Pulmonary artery endothelial cell (primary cell): ENCODE measurements at places on chromosomes 3 and 15. TPM values are rescaled to one million over a fixed set of nuclear protein-coding genes. Genes with fewer than 3 reads are reported as not detected.

- no peak for DNase-seq
Observed at GRCh38 chr3:84194029-84194428, 764.8 kb upstream of the CADM2 start.

The CFAP91 gene
- 0.14 and 0.92 TPM in 2 replicates for total RNA-seq

DNA sequence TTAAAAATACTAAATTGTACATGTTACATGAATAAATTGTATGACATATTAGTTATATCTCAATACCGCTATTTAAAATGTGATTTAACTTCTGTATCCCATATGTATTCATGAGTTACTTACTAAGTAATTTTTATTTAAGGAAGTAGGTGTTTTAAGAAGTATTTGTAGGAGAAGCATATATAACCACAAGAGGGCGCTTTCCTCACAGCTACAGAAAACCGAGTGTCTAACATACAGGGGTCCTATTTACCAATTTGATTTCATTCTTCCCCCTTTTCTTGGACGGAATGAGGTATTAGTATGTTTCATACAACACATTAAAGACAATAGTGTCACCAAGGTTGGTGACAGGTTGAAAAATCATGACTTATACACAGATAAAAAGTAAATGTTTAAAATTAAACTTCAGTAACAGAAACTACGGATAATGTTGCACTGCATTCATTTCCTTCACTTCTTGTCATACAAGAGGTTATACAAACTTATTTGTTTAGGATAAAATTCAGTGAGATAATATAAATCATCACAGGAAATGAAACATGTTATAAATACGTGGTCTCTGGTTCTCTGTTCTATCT lies 253.6 kb downstream of the MAGI1 start:
- peak; percentile 45 for DNase-seq

DNA sequence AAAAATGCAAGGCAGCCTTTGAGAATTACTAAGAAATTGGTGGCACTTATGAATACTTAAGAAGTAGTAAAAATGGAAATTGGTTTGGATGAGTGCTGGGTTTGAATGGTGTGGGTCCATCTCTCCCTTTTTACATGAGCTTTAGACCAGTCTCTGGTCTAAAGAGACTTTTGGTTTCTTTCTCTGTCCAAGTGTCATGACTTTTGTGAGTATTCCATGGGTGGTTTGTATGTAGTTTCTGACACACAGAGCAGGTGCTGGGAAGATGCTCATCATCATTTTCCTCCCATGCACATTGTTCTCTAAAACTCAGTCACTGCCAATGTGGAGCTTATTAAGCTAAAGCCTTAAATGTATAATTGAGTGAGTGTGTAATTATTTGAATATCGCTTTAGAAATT lies 63.5 kb downstream of the KAT2B start:
- no peak for DNase-seq

DNA sequence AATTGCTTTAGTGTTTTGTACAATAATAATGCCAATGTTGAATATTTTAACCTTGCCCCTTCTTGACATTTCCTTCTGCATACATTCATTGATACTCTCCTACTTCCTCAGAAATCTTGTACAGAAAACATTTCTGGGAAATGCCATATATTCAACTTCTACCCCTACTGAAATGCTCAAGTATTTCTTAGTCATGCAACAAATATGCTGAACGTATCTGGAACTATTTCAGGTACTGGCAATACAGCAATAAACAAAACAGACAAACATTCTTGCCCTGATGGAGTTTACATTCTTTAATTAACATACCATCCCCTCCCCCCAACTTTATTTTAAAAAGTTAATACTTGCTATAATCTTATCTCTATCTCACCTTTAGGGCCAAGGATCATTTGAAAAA lies 147.2 kb downstream of the STAG1 start:
- DNase-seq, result no peak

GRCh38 chr3:111721747-111722146 lies 126.6 kb upstream of the ZBED2 start:
- DNase-seq, result no peak

GRCh38 chr15:67884514-67885174 lies 44.8 kb upstream of the RNU6-1 start:
- no peak for DNase-seq

DNA sequence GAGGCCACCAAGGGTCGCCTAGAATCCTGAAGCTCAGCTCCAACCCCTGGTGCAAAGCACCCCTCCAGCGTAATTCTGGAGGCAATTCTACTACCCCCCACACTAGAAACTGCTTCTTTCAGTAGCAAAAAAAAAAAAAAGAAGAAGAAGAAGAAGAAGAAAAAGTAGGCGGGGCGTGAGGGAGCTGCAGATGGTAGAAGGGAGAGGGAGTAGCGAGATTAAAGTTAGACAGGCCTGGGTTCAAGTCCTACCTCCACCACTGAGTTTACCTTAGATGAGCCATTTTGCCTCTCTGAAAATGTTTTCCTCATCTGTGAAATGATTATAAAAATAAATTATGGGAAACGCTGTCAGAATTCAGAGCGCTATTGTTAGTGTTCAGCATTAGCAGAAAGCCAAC lies 913 bp downstream of the FAM174B start:
- DNase-seq, result no peak

GRCh38 chr3:187919048-187919447 lies 173.8 kb upstream of the BCL6 start:
- no peak for DNase-seq

DNA sequence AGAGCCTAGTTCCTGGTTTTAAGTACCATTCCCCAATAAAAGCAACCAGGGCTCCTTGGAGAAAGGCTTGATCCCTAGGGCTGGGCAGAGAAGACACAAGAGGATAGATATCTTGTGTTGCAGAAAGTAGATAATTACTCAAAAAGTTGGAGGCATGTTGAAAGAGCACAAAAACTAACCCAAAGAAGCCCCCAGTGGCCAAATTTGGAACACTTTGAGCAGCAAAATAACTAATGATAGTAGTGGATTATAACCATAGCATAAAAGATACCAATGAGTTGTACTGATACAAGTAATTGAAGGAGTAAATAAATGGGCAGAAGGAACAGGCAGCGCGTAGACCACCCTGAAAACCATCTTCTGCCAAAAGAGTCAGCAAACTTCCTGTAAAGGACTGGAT lies 12.0 kb downstream of the EXOSC7 start:
- no peak for DNase-seq

DNA sequence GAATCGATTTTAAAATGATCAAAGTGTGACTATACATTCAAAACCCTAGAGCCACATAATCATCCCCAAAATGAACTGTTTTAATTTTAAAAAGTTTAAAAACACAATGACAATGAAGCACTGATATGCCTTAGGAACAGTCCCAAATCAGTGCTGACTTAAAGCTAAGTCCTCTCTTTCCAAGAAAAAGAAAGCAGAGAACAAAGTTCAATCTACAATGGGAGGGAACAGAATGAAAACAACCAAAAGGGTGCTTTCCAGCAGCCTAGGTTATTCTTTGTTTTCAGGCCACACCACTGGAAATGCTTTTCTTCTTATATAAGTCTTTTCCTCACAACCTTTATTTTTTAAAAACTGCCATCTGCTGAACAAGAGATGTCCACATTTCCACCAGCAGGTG lies 7.2 kb upstream of the STIMATE start:
- DNase-seq, result no peak

DNA sequence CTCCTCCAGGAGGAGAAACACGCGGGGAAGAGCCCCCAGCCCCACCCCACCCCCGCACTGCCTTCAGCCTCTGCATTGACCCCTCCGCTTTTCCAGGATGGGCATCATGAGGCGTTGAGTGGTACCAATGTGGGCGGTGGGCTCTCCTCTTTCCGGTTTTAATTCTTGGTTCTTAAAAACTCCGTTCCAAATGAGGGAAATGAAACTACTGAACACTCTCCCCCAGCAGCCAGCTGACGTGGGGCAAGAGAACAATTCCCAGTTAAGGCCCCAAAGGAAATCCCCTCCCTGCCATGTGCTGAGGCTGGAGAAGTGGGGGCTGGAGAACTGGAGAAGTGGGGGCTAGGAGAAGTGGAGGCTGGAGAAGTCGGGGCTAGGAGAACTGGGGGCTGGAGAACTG lies 5.3 kb upstream of the NRROS start:
- DNase-seq, result no peak

The PRICKLE2 gene
- total RNA-seq, result 4.9 and 5.3 TPM in 2 replicates

DNA sequence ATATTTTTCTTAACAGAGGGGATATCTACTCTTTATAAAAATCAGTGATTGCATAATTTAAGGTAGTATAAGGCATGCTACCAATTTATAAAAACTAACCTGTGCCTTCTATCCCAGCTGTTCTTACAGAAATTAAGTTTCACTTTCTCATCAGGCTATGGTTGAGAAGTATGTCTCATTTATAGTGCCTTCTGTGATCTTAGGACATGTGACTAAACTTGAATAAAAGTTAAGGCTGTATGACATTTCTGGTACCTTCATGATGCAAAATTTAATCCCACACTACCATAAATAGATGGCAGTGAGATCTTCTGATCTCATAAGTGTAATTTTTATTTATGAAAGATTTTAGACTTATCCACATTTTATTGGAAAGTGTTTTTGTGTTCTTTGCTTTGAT lies 12.6 kb downstream of the TIPARP start:
- no peak for DNase-seq

DNA sequence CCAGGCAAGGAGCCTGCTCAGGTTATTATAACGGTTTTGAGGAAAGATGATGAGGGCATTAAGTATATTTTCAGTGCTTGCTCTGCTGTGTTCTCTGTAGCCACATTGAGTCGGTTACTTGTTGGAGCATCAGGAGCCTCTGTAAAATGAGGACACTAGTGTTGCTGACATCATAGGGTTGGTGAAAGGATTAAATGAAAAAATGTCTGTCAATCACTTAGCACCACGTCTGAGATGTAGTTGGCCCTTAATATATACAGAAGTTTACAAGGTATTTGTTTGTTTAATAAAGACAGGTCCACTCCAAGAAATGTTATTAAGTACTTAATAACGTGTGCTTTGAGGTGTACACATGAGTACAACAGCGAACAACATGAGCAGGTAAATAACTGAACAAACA lies 735 bp upstream of the SLC25A26 start:
- DNase-seq, result no peak

The COL6A6 gene
- total RNA-seq, result not detected in 2 replicates

DNA sequence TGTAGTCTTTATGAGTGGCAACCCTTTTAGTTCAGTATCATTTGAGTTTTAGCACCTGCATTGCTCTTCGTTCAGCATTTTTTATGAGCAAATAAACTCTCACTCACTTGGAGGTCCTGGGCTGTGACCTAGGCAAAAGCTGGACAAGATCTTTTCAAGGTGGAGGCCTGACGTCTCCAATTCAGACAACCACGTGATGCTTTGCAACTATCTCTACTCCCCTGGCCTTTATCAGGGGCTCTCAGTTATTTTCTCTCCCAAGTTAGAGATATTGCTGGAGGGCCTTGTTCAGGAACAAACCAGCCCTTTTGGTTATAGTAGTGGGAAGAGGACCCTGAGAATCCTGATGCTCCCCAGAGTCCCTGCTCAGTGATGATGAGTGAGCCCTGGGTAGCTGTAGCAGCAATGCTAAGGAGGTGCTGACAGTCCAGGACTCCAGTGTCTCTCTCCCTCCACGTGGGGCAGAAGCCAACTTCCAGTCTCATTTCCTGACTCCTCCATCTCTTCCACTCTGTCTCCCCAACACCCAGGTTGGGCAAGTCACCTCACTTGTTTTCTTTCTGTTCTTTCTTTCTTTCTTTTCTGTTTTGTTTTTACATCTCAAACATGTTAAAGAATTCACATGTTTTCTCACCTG lies 30.4 kb downstream of the HAPLN3 start:
- no peak for DNase-seq

The KLHDC8B gene
- total RNA-seq, result 41.0 and 41.2 TPM in 2 replicates
